Natural killer cell treated with Interleukin-12 subunit alpha and Interleukin-12 subunit beta and Interleukin-15 and Interleukin-18, amount 100 ng/mL, for 72 hours (primary cell): ENCODE measurements at places on chromosomes 7 and 10. TPM values are rescaled to one million over a fixed set of nuclear protein-coding genes. Genes with fewer than 3 reads are reported as not detected.

DNA sequence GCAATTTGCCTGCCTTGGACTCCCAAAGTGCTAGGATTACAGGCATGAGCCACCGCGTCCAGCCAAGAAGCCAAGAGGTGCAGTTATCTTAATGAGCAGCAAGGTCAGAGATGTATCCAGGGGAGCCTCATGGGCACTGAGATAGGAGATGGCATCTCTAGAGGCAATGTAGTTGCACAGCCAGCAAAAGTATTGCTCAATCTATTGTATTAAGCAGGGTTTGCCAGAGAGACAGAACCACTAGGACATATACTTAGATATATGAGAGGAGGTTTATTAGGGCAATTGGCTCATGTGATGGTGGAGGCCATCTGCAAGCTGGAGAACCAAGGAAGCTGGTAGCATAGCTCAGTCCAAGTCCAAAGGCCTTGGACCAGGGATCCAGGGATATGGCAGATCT, 16.3 kb upstream of the VPS26A start:
- peaks cover 30% of the 10 kb centered on the region for H3K4me1 ChIP-seq
- no peak overlapping the region for H3K4me3 ChIP-seq
- H3K27me3 ChIP-seq, result no peaks in the 10 kb centered on the region
- H3K36me3 ChIP-seq, result peaks cover 14% of the 10 kb centered on the region
- H3K27ac ChIP-seq, result no peak overlapping the region
- DNase-seq, result no peak

- peak overlapping the region; percentile 49 for H3K4me3 ChIP-seq
- no peak overlapping the region for H3K27ac ChIP-seq
- no peak for DNase-seq
- peaks cover 6% of the 10 kb centered on the region for H3K36me3 ChIP-seq
- peaks cover 10% of the 10 kb centered on the region for H3K4me1 ChIP-seq
These were observed 15.7 kb downstream of the PPP3CB start for GRCh38 chr10:73480158-73480557.

The ANKRD7 gene
- total RNA-seq, result not detected

The DNAAF5 gene
- 53.4 TPM for total RNA-seq

GRCh38 chr7:105196473-105196872, 182.5 kb downstream of the KMT2E start:
- DNase-seq, result no peak
- H3K36me3 ChIP-seq, result peaks cover 7% of the 10 kb centered on the region
- H3K27me3 ChIP-seq, result no peaks in the 10 kb centered on the region
- H3K4me1 ChIP-seq, result peaks cover 40% of the 10 kb centered on the region
- no peak overlapping the region for H3K4me3 ChIP-seq

The NPY gene
- total RNA-seq, result not detected

The SMIM30 gene
- total RNA-seq, result 26.3 TPM

GRCh38 chr10:28790146-28790545, 112.8 kb downstream of the BAMBI start:
- DNase-seq, result no peak
- H3K4me3 ChIP-seq, result no peak overlapping the region
- no peaks in the 10 kb centered on the region for H3K36me3 ChIP-seq
- no peak overlapping the region for H3K27ac ChIP-seq
- peaks cover 18% of the 10 kb centered on the region for H3K27me3 ChIP-seq
